ENCODE measurements at places on chromosomes 12 and 14.

DNA sequence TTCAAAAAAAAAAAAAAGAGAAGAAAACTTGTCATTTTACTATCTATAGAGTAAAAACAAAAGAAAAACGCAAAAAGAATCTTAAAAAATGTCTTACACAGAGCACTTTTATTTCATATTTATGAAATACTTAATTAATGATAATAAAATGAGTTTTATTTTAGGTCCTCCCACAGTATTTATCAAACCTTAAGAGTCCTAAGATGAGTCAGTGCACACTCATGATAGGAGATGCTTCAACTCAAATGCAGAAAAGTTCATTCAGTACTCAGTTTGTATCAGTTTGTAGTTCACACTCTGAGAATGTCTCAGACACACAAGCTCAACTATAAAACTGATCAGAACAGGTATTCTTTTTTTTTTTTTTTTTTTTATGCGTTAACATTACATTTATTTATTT is 41.7 kb downstream of the TRIM9 start:
- DNase-seq, result no peak

DNA sequence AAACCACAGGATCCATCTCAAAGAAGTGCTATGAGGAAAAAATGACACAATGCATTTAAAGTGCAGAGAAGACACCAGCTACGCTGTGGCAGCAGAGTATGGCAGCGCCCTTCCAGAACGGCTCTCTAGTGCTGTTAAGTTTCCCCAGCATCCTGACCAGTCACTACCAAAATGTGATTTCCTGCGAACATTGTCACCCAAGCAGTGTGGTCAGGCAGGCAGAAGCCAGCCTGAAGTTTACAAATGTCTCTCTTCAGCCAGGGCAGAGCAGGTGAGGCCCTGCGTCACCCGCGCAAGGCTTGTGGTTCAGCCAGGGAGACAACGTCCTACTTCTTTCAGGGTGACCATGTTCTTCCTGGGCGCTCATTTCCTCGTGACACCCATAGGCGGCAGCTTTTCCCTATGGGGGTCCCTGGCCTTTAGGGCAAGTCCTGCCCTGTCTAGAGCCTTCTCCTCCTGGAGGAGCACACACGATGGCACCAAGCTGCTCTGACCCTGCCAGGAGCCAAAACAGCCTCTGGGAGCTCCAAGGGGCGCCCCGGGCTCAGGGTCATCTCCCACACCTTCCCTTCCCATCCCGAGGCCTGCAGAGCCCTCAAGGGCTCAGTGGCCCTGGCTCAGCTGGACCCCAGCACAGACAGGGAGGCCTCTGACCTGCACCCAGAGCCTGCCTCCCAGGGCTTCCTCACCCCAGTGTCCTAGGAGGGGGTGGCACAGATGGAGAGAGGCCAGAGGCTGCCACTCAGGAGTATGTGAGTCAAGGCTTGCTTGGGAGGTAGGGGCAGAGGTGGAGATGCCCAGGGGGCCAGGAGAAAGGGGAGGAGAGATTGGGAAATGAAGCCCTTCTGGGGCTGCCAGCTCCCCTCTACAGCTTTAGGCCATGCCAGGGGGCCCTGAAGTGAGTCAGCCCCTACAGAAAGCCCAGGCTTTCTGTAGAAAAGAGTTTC is 41.9 kb downstream of the PSMA6 start:
- peak; percentile 18 for DNase-seq

DNA sequence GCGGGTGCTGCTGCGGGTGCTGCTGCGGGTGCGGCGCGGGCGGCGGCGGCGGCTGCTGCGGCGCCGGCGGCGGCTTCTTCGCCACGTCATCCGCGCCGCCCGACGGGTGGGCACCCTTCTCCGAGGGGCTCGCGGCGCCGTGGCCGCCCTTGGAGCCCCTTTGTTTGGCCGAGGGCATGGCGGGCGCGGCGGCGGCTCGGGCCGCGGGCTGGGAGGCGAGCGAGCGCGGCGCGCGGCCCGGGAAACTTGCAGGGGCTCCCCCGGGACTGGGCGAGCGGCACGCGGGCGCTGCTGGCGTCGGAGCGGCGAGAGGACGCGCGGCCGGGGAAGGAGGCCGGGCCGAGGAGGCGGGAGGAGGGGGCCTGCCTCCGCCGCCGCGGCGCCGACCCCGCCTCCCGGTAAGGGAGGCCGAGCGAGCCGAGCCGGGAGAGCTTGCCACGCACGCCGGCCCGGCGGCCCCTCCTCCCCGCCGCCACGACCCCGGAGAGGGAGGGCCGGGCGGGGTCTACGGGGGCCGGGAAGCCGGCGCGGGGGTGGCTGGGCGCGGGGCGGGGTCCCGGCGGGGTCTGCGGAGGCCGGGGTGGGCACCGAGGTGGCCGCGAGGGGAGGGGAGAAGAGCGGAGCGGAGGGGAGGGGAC is at the start of gene CKAP4:
Gene CKAP4 (minus strand): TSS at position 347 of the 638 bp plus-strand sequence. CDS start 169 bp downstream, at position 178.
- peak; percentile 59 for DNase-seq

GRCh38 chr12:47422611-47423010 is 283.2 kb downstream of the RPAP3 start:
- DNase-seq, result no peak

GRCh38 chr12:123516216-123516780 is 17.2 kb downstream of the RILPL1 start:
- DNase-seq, result no peak

DNA sequence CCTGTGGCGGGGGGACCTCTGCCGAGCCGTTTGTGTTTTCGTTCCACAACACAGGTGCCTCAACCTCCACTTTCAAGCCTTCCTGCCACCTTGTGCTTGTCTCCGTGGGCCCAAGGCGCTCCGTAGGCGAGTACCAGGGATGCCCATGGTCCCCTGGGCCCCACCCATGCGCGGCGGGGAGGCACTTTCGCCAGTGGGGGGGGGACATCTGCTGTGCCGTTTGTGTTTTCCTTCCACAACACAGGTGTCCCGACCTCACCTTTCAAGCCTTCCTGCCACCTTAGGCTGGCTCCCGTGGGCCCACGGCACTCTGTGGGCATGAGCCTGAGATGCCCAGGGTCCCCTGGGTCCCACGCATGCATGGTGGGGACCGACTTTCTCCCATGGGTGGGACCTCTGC is 335.9 kb downstream of the ALG10 start:
- no peak for DNase-seq

- DNase-seq, result no peak
Observed at GRCh38 chr14:98006008-98006407, 1208.8 kb downstream of the VRK1 start.

DNA sequence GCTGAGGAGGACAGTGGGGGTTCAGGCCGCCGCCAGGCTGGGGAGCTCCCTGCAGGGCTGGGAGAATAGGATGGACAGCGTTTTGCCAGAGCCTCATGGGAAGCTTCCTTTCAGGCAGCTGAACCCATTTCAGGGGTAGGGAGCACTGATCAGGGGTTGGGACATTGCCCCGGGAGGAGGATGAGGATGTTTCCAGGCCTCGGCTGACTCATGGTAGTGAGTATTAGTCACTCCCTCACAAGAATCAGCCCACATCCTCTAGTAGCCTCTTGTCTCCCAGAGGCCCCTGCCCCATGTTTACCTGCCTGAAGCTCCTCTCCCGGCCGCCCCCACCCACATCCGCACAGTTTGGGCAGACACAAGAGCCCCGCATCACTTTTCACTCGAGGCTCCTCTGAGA is 89.8 kb downstream of the ZFP36L1 start:
- DNase-seq, result no peak
